H7 (cell line): ENCODE measurements at places on chromosomes 6 and 20. TPM values are rescaled to one million over a fixed set of nuclear protein-coding genes. Genes with fewer than 3 reads are reported as not detected.

Gene ZNF165
- total RNA-seq: 2.1 and 3.5 TPM in 2 replicates

Gene CLVS2
- total RNA-seq: 0.26 and 0.94 TPM in 2 replicates

Gene TMEM244
- not detected in 2 replicates for total RNA-seq

Gene ENPP5
- total RNA-seq: 6.5 and 9.0 TPM in 2 replicates

Gene PNLDC1
- not detected in 2 replicates for total RNA-seq

Gene REM1
- total RNA-seq: not detected in 2 replicates

Gene SCGN
- not detected in 2 replicates for total RNA-seq

Gene SYCP2
- 0.04 TPM in 1 of 2 replicates, not detected in the other for total RNA-seq

Gene LHFPL5
- not detected in 2 replicates for total RNA-seq

Gene SLCO4A1
- 14.6 and 18.4 TPM in 2 replicates for total RNA-seq

Gene APOBEC2
- total RNA-seq: 0.14 TPM in 1 of 2 replicates, not detected in the other

Gene PPP1R14C
- total RNA-seq: 0.04 and 0.10 TPM in 2 replicates

Gene CDYL
- 49.3 and 65.6 TPM in 2 replicates for total RNA-seq

Gene BPIFB2
- not detected in 2 replicates for total RNA-seq

Gene SOBP
- total RNA-seq: 1.3 and 6.8 TPM in 2 replicates

Gene GTSF1L
- not detected in 2 replicates for total RNA-seq

Gene CCDC170
- 0.11 and 0.55 TPM in 2 replicates for total RNA-seq

Gene DEFB124
- total RNA-seq: not detected in 2 replicates
